Brain microvascular endothelial cell (primary cell): ENCODE measurements at places on chromosomes 16 and 17.

DNA sequence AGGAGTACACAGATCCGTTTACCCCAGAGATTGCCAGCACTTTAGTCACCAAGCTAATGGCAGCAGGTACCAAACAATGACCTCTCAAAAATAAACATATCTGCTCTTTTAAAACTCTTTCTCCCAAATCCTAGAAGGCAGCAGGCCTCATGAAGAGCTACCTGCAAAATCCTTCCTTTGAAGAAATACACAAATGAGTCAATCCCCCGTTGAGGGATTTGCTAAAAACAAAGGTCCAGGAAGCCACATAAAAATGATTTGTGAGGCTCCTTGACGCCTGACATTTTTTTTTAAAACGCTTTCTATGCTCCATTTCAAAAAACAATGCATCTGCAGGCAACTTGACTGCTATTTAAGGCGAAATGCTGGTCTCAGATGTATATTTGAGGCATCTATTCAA is 58.2 kb downstream of the NACA2 start:
- DNase-seq: no peak

- no peak for DNase-seq
These were observed 2.6 kb upstream of the HOXB5 start for GRCh38 chr17:48596000-48596734.

DNA sequence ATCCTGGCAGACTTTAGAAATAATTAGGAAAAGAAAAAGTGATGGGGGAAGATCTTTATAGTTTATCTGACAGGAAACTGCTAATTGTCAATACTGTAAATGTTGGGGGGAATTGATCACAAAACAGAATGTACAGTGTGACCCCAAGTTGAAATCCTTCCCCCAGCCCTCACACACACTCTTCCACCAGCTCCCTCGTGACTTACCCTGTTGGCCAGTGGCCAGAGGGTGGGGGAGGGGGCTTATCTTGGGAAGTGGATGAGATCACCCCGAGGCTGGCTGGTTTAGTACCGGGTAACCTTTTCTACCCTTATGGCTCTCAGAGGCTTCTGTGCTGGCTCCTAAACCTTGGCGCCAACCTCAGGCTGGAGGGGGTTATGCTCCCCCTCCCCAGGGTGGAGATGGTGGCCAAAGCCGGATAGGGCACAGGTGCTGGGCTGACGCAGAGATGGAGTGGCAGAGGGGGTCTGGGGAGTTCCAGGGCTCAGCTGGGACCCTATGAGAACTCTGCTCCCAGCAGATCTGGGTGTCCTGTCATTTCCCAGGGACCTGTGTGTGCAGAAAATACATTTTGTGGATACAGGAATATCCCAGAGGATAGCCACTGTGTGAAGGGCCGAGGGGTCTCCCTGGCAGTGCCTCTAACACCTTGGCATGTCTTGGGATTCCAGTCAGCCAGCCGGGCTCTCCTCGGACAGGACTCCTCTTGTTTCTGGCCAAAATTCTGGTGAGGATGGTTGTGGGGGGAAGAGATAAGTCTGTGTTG is 18.6 kb downstream of the CDH16 start:
- DNase-seq: peak; percentile 75

DNA sequence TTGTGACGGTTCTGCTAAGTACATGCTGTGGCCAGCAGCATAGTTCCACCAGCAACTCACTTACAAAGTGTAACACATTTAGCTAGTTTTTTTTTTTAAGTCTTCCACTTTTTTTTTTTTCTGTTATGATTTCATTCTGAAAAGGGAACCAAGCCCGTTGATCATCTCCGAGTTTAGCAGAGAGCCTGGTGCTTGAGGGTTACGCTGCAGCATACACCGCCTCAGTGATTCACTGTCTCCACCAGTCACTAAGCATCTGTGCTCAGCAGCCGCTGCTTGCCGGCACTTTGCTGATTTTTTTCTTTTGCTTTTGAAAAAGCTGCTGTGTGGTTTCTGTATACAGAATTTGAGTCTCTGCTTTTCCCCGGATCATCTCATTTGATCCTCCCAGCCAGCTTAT is 194.5 kb upstream of the CDH13 start:
- no peak for DNase-seq

DNA sequence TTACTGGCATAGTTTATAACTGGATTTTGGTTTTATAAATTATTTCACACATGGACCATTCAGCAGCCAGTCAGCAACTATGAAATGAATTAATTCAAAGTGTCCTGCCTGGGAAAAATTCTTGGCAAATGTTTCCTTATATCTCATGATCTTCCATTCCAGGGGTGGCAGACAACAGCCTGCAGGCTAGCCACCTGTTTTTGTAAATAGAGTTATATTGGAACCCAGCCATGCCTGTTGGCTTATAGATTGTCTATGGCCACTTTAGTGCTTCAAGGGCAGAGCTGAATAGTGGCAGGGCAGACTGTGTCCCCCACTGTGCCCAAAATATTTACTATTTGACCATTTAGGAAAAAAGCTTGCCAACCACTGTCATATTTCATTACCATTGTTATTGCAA is 613.7 kb downstream of the TMEM114 start:
- DNase-seq: no peak

- no peak for DNase-seq
These were observed 20.9 kb downstream of the HAPSTR1 start for GRCh38 chr16:9112166-9112843.

GRCh38 chr17:7224661-7225111 is 4.9 kb downstream of the ACADVL start:
- no peak for DNase-seq

GRCh38 chr16:9300252-9300651 is 208.8 kb downstream of the HAPSTR1 start:
- DNase-seq: no peak

DNA sequence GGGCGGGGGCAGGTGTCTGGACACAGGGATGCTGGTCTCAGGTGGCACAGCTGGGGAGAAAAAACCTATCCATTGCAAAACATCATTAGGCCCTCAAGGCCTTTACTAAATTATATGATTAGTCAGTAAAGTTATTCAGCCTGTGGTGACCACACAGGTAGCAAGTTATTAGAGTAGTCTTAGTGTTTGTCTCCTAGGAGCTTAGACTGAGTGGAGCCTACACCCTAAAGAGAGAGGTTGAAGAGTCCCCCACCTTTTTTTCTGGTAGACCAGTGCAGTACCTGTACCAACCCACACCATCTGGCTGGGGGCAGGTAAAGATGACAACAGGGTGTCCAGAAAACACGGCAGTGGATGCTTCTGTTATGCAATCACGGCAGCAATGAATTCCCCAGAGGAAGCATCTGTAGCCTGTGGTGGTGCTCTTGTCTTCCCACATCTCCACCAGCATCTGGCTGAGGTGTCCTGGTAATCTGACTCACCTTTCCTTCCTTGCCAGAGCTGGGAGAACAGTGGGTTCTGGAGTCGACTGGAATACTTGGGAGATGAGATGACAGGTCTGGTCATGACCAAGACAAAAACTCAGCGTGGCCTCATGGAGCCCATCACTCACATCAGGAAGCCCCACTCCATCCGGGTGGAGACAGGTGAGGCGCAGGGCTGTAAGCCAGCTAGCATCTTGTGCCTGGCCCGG is 11.0 kb downstream of the MYCBPAP start:
- no peak for DNase-seq

DNA sequence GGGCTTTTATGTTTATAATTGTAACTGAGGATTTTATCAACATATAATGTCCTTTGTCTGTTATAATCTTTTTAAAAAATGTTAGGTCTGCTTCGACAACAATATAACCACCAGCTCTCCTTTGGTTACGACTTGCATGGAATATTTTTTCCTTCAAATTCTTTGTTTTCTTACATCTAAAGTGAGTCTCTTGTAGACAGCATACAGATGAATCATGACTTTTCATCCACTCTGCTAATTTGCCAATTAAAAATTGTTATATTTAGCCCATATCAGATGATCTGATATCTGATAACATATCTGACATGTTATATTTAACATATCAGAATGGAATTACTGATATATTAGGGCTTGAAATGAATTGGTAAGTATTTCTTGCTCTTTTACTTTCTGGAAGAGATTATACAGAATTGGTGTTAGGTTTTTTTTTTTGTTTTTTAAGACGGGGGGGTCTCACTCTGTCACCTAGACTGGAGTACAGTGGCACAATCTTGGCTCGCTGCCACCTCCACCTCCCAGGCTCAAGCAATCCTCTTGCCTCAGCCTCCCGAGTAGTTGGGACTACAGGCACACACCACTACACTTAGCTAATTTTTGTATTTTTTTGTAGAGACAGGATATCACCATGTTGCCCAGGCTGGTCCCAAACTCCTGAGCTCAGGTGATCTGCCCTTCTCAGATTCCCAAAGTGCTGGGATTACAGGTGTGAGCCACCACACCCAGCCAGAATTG is 27.5 kb downstream of the TBX21 start:
- no peak for DNase-seq

GRCh38 chr17:78645421-78646295 is 68.5 kb upstream of the DNAH17 start:
- DNase-seq: peak; percentile 14

DNA sequence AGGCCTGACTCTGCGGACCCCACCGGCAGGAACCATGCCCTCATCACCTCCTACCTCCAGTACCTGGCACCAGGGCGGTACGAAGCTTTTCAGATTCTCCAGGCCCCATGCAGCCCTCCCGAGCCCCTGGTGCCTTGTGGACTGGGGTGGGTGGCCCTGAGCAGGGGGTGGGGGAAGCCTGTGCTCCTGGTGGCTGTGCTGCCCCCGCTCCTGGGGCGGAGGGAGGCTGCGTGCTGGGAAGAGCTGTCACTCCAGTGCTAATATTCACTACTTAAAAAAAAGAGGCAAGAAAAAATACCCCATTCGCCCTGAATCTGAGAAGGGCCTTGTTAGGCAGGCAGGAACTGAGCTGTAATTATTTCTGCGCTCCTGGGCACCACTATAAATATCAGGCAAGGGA is 111.8 kb downstream of the ENGASE start:
- DNase-seq: no peak

- no peak for DNase-seq
These were observed 1.8 kb upstream of the BCAR1 start for GRCh38 chr16:75252946-75253911.

DNA sequence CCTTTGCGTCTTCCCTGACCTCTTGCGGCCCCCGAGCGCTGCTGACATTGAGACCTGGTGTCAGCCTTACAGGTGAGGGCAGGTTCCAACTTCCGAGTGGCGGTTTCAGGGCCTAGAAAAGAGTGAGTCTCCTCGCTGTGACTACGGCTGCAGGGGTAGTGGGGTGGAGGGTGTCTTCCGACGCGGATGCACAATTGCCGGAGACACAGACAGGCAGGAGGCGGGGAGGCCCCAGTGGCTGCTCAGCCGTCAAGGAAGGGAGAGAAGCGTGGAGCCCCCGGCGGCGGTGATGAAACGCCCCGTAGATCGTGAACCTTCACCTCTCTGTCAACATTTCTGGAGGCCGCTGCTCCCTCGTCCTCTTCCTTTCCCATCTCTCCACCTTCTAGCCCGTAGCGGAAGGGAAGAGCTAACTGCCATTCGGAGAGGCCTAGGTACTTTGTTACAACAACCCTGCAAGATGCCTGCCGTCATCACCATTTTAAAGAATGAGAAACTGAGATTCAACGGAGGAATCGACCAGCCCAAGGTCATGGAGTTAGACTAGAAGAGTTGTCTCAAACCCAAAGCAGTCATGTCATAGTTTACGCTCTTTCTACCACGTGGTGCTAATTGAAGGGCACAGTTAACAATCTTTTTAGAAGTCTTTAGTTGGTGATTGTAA is 485 bp downstream of the DNAJA3 start:
- no peak for DNase-seq

- DNase-seq: no peak
These were observed 36.6 kb upstream of the SLC25A19 start for GRCh38 chr17:75325827-75326225.

DNA sequence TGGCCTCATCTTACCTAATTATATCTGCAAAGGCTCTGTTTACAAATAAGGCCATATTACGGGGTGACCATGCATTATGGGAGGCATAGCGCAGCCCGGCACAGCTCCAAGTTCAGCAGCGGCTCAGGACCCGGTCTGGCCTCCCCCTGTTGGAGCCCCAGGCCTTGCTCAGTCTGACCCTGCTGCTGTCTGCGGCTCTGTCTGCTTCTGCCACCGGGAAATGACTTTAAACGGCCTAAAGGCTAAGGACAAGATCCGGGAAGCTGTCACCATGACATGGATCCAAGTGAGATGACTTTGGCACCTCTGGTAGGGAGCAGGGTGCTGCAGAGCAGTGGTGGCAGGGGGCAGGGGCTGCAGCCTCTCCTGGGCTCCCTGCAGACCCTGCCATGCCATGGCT is 140.6 kb upstream of the GSE1 start:
- DNase-seq: no peak

DNA sequence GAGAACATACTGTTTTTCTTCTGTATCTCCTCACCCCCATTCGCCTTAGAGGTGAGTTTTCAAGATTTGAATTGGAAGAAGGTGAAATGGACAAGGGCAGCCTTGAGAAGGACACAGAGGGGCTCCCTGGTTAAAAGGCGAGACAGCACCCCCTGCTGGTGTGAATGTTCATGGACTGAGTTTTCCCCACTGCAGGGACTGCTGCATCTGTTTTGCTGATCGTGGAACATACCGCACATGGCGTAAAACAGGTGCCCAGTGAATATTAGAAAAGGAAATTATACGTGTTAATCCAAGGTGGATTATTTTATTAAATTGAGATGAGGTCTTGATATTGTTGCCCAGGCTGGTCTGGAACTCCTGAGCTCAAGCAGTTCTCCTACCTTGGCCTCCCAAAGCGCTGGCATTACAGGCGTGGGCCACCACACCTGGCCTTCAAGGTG is 54.5 kb downstream of the NDE1 start:
- DNase-seq: peak; percentile 77

DNA sequence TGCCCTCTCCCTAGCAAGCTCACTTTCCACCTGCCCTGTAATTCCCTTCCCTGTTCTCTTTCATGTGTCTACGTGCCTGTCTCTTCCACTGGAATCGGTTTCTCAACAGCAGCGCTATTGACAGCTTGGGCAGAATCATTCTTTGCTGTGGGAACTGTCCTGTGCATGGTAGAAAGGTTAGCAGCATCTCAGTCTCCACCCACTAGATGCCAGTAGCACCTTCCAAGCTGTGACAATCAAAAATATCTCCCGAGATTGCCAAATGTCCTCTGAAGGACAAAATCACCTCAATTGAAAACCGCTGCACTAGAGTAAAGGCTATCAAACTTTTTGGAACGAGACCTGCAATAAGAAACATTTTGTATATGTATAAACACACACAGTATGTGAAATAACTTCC is 41.6 kb upstream of the KSR1 start:
- no peak for DNase-seq

DNA sequence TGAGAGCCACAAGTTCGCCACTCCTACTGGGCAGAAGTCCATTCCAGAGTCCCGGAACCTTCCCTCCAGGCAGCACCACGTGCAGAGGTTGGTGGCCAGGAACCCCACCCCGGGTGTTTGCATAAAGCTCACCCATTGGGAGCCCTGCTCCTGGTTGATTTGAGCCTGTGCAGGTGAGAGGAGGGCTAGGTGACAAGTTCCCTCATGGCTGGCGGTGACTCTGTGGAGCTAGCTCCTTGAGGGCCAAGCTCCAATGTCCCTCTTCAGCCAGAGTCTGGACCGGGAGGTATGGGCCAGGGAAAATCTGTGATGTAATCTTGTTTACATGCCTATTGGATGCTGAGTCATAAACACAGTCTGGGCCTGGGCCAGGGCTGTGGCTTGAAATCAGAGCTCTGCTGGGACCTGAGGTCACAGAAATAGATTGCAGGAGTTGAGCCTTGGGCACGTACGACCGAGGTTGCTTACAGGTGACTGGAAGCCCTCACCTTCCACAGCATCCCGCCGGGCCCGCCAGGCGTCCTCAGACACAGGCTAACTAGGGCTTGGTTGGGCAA is 118.9 kb downstream of the AATF start:
- DNase-seq: peak; percentile 80
